Globus pallidus (tissue), 1 donor: ENCODE measurements at places on chromosomes 13 and 19.

DNA sequence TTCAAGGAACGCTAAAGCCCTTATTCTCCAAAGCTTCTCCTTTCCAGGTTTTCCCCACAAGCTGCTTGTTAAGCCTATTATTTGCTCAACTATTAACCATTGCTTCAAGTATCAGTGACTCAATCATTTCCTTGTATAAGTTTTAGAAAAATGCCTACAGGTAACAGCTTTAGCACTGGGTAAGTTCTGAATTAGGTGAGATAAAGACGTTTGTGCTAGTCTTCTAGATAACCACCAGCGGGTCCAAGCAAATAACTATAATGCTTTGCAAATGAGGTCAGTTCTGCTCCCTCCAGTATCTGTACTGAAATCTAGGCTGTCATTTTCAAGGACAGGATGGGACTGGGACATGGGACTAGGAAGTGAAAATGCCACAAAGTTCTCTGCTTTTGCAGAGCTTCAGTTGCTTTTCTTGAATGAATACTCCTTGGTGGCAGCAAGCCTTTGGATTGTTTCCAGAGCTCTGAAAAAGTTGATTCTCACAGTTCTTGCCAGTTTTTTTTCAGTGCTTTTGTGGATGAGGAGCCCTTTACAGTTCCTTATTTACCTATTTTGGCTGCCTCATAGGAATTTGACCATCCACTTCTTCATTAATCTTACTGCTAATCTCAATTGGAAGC, 1487.7 kb downstream of the EFNB2 start:
- peak; percentile 22 for DNase-seq

DNA sequence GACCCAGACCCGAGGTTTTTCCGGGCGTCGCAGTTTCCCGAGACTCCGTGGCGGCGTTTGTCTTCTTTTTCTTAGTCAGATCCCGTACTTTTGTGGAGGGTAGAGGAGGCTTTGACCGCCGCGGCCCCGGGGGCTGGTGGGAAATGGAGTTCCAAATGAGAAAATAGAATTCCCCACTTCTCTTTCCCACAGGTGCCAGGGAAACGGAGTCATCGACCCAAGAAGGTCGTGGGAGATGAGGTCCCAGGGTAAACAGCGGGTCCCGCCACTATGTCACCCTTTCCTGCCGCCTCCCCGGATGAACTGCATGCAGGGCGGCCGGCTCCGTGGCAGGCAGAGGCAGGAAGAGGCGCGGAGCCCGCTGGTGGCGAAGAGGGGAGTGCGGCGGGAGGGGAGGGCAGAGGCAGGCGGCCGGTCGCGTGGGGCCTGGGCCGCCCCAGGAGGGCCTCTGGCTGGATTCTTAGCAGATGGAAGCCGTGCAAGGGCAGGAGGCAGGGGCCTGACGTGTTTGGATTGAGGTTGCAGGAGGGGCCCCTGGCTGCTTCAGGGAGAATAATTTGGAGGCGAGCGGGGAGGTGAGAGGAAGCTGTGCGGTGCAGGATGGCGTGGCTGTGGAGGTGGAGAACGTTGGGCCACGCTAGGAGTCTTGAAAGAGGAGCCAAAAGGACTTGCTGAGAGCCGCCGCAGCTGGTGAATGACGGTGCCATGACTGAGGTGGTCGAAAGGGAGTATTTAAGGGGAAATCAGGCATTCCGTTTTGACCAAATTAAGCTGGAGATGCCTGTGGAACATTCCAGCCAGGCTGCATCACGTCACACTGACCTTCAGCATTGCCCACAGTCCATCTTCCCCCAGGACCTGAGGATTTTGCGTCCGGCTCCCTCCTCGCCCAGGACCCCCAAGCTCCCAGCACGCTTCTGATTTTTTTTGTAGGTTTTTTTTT, 11.7 kb downstream of the CYTH2 start:
- no peak for DNase-seq

- no peak for DNase-seq
These were observed 13.5 kb downstream of the NDUFA11 start for GRCh38 chr19:5890099-5890498.

DNA sequence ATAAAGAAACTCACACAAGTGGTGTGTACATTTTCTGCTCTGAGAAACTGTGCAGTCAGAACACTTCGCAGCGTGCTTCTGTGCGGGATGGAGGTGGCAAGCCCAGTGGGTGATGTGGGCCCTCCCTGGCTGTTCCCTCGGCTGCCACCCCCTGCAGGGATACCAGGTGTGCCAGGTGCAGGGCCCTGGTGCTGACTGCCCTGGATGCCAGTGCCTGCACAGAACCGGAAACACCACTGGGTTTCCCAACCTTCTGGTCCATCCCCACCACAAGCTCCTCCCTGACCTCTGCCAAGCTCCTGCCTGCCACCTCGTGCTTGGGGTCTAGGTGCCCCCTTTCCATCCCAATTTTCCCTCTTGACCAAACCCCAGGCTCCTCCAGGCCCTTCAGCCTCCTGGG, 81.9 kb upstream of the MCF2L start:
- DNase-seq: no peak

GRCh38 chr19:17718550-17718946, 732 bp upstream of the MAP1S start:
- DNase-seq: no peak

GRCh38 chr19:38360351-38360750, 14.0 kb upstream of the PSMD8 start:
- DNase-seq: no peak

- no peak for DNase-seq
These were observed 2.3 kb upstream of the MAP2K7 start for GRCh38 chr19:7901337-7901736.

DNA sequence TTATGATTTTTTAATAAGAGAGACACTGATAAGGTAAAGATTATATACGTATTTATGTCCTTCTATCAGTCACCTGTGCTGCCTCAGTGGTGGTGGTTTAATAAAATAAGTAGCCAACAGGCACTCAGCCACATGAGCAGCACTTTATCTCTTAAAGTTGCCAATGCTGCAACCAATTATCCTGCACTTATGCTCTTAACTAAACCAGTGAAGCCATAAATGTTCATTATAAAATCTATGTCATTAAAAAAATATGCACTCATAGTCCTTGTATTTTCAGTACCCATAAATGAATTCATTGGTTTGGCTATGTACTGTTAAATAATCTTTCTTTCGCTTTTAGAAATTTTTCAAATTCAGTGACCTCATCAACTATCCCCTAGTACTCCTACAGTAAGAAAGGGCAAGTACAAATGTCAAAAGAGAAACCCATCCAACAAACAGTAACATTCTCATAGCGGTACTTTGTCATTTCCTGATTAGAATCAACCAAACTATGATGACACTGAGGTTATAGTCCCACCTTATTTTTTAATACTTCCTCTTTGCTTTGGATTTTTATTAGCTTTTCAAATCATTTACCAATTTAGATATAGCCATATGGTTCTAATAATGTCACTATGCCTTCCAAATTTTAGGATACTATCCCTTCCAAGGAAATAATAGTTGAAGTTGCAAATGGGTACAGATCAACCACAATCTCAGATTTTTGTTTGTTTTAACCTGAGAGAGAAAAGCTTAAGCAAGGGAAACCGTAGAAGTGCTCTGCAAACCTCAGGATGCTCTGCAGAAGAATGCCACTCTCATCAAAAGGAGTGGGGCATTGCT, 190.9 kb downstream of the KLF12 start:
- DNase-seq: no peak

DNA sequence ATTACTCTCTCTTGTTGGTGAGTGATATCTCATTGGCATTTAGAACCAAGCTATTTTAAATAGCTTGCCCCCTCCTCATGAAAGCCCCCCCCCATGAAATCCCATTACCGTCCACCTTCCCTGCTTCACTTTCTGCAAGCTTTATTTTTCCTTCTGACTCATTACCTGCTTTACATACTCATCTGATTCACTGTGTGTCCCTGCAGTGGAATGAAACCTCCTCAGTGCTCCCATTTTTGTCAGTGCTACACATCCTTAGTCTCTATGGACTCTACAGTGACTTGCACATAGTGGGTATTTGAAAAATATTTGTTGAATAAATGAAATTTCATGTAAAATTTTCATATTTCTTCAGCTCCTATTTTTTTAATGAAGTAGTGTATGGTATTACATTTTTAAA, 62.3 kb downstream of the DOCK9 start:
- no peak for DNase-seq

- DNase-seq: no peak
These were observed 31.3 kb downstream of the SAE1 start for GRCh38 chr19:47161876-47162489.

GRCh38 chr19:32405431-32406160, at the start of gene DPY19L3:
Gene DPY19L3, plus strand, starts transcription at chr19:32405770. Its CDS starts 2,484 bp downstream, at chr19:32408254.
- peak; percentile 92 for DNase-seq

- DNase-seq: no peak
These were observed 778.8 kb upstream of the SLITRK5 start for GRCh38 chr13:86892330-86892729.

DNA sequence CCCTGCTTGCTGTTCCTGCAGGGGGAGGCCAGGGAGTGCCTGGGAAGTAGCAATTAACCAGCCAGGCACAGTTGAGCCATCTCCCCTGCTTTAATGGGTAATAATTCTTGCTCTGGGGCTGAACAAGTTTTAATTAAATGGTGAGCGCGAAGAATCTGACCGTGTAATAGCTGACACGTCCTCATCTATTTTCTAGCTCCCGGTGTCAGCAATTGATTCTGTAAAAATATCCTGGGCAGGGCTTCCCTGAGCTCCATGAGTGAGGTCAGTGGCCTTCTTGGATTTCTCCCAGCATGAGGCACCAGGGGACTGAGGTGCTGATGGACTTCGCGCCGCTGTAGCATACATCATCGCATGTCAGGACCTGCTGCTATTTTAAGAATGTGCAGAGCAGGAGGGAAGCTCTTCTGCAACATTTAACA, 26.9 kb downstream of the SIPA1L3 start:
- DNase-seq: no peak

GRCh38 chr19:16160445-16160942, 12.8 kb downstream of the CIB3 start:
- no peak for DNase-seq
